Stimulated activated naive CD4-positive, alpha-beta T cell (primary cell): ENCODE measurements at places on chromosomes 4 and X.
A peak's percentile ranks its signal among the peaks of the same experiment; 100 is the strongest.

DNA sequence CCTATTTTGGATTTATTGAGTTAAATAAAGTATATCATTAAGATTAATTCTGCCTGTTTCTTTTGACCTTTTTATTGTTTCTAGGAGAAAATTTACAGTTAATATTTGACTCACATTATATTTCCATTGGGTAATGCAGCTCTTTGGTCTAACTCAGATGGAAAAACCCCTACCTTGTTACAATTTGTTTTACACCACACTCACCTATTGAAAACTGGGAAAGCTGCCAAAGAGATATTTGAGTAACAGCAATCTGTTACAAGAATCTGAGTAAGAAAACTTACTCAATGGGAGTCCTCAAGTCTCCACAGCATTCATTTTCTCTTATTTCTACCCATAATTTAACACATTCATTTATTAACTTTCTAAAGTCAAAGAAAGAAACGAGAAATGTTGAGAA lies 108.0 kb upstream of the TLL1 start:
- DNase-seq: no peak

GRCh38 chr4:156388826-156389225 lies 435.2 kb upstream of the CTSO start:
- DNase-seq: no peak

DNA sequence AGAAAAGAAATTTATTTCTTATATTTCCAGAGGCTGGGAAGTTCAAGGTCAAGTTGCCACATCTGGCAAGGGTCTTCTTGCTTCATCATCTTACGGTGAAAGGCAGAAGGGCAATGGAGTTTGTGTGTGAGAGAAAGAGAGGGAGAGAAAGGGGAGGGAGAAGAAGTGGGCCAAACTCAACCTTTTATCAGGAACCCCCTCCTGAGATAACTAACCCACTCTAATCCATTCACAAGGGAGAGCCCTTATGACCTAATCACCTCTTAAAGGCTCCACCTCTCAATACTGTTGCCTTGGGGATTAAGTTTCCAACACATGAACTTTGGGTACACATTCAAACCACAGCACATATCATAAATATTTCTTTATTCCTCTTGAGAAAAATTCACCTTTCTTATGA lies 203.3 kb upstream of the FAM241A start:
- DNase-seq: no peak

DNA sequence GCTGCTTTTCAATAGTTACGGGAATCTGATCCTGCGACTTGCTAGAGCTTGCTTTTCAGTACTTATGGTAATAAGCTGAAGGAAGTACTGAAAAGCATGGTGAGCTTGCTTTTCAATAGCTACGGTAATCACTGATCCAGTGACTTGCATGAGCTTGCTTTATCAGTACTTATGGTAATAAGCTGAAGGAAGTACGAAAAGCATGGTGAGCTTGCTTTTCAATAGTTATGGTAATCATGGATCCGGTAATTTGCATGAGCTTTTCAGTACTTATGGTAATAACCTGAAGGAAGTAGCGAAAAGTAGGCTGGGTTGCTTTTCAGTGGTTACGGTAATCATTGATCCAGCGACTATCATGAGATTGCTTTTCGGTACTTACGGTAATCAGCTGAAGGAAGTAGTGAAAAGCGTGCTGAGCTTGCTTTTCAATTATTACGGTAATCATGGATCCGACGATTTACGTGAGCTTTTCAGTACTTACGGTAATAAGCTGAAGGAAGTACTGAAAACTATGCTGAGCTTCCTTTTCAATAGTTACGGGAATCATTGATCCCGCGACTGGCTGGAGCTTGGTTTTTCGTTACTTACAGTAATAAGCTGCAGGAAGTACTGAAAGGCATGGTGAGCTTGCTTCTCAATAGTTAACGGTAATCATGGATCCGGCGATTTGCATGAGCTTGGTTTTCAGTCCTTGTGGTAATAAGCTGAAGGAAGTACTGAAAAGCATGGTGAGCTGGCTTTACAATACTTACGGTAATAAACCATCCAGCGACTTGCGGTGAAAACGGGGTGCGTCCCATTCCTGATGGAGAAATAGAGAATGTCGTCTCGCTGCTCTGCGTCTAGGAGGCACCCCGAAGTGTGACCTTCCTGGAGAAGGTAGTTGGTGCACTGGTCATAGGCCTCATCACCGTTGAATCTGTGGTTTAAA lies 6.5 kb downstream of the CRLF2 start:
- no peak for DNase-seq

GRCh38 chr4:22986881-22987280 lies 294.1 kb downstream of the GBA3 start:
- DNase-seq: no peak

GRCh38 chr4:82469791-82470345 lies 39.5 kb downstream of the ENOPH1 start:
- DNase-seq: no peak

GRCh38 chrX:140090800-140091124 lies 125.4 kb upstream of the CXorf66 start:
- DNase-seq: no peak

- no peak for DNase-seq
These were observed 28.1 kb downstream of the SLC25A43 start for GRCh38 chrX:119427024-119427794.

DNA sequence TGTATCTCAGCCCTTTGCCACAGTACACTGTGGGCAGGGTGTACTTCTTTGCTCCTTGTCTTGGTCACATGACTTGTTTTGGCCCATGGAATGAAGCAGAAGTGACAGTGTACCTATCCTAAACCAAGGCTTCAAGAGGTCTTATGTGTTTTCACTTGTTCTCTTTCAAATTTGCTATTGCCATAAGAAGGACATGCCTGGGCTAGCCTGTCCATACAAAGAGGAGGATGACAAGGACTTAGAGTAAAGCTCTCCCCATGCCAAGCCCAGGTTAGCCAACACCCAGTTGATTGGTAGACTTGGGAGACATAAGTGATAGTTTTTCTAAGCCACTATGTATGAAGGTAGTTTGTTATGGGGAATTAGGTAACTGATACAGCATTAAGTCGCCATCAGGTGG lies 141.1 kb upstream of the MID1 start:
- DNase-seq: no peak

- no peak for DNase-seq
These were observed 14.3 kb upstream of the FAM241A start for GRCh38 chr4:112130906-112131305.

DNA sequence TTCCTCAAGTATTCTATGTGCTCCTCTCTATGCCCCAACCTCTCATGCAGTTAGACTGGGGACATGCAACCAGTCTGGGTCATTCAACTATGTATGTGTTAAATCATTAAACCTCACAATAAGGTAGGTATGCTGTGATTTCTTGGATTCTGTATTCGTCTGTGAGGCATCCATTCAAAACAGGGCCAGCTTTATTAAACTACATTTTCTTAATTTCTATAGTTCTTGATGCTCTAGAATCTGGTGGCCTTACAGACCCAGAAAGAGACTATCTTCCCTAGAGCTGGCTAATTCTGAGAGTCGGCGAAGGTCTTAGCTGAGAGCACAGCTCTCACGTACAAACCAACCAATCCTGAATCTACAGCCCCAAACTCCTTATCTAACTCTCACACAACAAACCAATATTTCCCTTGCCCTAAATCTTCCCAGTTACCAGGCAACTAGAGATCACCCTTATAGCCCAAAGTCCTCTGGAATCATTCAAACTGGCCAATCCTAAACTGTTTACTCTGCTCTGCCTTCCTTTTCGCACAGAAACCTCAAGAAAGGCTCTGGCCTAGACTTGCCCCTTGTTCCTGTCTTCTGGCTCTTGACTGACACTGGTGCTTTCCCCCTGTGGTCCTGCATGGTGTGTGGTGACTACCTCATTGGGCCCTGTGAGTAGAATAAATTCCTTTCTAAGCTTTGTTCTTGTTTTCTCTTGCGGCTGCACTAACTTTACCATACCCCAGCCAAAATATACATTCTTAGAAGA lies 203.5 kb upstream of the TET2 start:
- no peak for DNase-seq

GRCh38 chrX:2848871-2849301 lies 20.2 kb downstream of the GYG2 start:
- no peak for DNase-seq

- no peak for DNase-seq
These were observed 26.0 kb upstream of the C4orf50 start for GRCh38 chr4:6044276-6044675.

DNA sequence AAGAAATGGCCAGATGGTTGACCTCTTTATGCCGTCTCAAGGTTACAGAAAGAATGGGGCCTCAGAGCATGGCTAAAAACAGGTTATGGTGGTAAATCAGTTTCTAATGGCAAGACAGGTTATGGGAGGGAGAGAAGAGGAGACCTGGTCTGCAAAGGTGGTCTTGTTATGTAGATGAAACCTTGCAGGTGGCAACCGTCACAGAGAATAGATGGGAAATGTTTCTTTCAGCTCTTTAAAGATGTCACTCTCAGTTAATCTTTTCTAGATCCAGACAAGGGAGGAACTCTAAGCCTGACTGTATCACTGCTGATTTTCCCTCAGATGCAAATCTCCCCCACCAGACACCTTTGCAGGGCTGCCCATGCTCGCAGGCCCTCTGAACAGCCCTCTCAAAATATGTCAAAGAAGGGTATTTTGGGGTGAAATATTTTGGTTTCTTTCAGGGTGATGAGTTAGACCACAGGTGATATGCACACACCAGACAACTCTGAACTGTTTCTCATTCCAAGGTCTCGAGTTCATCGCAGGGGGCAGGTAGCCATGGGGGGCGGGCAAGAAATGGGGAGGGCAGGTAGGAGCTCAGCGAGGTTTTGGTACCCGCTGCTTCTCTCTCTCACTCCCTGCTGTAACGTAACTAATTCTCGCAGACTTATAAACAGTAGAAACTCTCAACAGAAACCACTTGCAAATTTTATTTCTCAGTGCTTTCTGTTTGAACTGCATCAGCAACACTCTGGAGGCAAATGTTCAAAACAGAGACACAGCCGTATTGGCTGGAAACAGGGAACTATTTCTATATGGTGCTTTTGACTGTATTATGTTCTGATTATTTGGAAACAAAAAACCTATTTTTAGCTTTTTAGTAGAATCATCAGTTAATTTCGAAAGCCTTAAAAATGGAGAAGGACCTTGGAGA lies 32.4 kb downstream of the CASP3 start:
- no peak for DNase-seq

DNA sequence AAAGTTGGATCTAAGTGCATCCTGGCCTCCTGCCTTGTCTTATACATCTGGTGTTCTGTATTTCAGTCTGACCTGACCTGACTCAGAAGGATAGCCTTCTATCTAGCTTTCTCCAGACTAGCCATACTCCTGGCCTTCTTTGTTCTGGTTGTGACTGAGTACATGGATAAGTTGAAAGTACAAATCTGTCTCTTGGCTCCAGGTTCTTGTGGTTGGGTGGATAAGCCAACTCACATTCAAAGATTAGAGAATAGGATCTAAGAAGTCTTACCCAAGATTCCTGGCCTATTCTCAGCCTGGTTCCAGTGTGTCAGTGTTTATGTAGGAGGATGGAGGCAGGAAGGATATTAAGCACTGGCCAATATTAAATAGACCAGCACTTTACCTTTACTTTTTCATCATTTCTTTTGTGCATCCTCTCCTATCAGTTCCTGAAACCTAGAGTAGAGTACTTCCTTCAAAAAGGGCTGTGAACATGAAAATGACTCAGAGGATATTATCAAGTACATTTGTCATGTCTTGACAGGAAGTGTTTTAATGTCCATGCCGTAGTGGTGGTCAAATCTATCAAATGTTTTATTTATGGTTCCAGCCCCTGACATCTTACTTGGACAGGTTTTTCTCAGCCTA lies 123.5 kb downstream of the IL15 start:
- no peak for DNase-seq

- DNase-seq: peak; percentile 42
These were observed 959 bp upstream of the REST start for GRCh38 chr4:56906489-56907393.

DNA sequence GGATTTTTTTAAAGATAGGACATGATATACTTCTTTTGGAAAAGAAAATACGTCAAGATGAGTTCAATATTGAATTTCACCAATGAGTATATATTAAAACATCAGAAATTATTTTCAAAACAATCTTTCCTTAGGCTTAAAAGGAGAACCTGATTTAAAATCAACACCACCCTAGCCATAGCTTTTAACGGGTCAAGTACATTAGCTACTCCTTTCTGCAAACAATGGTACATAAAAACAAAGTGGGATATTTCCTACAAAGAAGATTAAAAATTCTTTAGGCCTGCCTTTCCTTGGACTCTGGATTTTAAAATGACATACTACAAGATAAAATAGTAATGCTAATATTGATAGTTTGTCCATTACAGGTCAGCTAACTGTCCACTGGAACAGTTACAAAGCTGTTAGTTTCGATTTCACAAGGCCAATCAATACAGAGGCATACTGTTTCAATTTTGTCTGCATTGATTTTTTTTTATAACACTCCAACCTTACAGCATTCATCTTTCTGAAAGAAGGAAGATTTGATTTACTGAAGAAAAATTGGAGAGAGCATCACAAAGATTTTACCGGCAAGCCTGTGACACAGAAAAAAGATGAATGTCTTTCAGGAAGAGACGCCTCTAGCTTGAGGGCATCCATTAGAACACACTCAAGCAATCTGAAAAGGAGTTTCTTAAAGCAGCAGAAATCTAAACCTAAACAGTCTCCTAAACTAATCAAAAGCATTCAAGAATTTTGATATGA lies 97.2 kb downstream of the MAB21L2 start:
- no peak for DNase-seq

- no peak for DNase-seq
These were observed 140.0 kb downstream of the DCK start for GRCh38 chr4:71133491-71133890.

DNA sequence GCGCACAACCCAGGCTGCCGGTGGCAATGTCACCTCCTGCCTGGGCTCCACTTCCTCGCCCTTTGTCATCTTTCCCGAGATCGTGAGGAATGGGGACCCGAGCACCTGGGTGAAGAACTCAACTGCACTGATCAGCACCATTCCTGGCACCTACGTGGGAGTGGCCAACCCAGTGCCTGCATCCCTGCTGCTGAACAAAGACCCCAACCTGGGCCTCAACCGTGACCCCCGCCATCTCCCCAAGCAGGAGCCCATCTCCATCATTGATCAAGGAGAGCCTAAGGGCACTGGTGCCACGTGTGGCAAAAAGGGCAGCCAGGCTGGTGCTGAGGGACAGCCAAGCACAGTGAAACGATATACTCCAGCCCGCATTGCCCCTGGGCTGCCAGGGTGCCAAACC lies 32.3 kb downstream of the BCORL1 start:
- DNase-seq: no peak

DNA sequence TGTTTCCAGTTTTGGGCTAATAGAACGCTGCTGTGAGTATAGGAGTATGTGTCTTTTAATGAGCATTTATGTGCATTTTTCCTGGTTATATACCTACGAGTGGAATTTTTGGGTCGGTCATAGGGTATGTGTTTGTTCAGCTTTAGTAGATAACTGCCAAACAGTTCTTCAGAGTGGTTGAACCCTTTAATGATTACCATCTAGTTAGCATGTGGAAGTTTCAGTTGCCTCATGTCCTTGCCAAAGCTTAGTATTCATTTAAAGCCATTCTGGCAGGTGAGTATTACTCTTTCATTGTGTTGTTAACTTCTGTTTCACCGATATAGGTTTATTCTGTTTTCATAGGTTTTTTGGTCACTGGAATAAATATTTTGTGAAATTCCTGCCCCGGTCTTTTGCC lies 229.1 kb downstream of the ARHGAP10 start:
- DNase-seq: no peak
